ENCODE measurements at places on chromosomes 3 and 15.
A peak's percentile ranks its signal among the peaks of the same experiment; 100 is the strongest.

GRCh38 chr3:194986208-194987043, 284.5 kb downstream of the XXYLT1 start:
- DNase-seq, result no peak

- DNase-seq, result no peak
These were observed 2.6 kb upstream of the ZSCAN2 start for GRCh38 chr15:84598250-84598649.

- DNase-seq, result no peak
These were observed 1.6 kb downstream of the GAP43 start for GRCh38 chr3:115624901-115625300.

DNA sequence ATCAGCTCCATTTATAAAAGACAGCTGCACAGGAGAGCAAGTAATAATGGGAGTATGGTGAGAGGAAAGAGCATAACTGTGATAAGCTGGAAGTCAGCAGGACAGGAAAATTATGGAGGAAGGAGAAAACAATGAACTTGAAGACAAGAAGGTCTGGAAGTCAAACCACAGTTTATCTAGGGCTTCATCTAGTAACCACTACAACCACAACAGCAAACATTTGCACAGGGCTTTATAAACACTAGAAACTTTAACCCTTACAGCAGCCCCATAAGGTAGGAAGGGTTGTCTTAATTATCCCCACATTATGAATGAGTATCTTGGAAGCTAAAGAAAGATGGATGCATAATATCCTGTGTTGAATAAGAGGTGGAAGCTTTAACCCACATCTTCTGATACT, 820.8 kb downstream of the IGSF11 start:
- DNase-seq, result no peak

GRCh38 chr3:53046171-53047170, 598 bp upstream of the SFMBT1 start:
- DNase-seq, result peak; percentile 66

DNA sequence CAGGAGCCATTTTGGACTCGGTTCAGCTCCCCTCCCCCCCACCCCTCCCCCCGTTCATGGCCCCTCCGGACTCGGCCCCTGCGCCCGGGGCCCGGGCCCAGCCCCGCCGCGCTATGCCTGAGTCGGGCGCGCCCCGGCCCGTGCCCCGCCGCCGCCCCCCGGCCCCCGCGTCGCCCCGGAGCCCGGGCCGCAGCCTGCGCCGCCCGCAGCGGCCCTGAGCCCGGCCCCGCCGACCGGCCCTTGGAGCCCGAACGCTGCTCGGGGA, 155 bp downstream of the ACVR2B start:
- DNase-seq, result no peak

- no peak for DNase-seq
These were observed 4.6 kb downstream of the EFCC1 start for GRCh38 chr3:129005526-129006303.

GRCh38 chr15:63442080-63442479, 60.4 kb upstream of the CA12 start:
- DNase-seq, result no peak

DNA sequence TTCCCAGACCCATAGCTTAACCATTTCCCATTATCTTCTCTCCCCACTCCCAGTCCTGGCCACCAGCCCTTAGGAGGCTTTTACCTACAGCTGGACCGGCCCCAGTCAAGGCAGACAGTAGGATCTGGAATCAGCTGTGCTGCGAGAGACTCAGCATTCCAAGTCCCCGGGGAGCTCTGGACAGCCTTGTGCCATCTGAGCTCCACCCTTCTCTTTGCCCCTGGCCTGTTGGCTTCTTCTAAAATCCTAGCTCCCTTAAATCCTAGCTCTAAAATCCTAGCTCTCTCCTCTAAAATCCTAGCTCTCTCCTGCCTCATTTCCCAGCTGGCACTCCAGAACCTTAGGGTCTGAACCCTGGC, 21.3 kb downstream of the MEGF11 start:
- no peak for DNase-seq

GRCh38 chr3:196949285-196949619, 6.9 kb upstream of the NCBP2 start:
- DNase-seq, result no peak

- no peak for DNase-seq
These were observed 8.2 kb downstream of the DENND4A start for GRCh38 chr15:65783872-65784271.

GRCh38 chr3:71083726-71084131, 499.8 kb downstream of the FOXP1 start:
- DNase-seq, result no peak

- DNase-seq, result no peak
These were observed 6.6 kb downstream of the FSD2 start for GRCh38 chr15:82799183-82799841.

DNA sequence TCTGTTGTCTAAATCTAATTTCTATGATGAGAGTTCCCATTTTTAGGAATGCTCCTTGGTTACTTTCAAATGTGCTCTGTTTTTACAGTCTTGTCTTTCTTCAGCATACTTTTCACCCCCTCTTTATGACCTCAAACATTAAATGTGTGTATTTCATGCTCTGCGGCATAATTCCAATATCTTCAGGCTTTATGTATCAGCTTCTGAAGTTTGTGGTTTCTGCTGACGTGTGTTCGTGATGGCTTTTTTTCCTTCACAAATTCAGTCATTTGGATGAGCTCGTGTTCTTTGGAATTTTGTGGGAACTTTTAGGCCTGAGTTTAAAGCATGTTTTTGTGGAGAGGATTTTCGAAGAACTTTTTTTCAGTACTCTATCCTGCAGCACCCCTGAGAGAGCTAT, 97.7 kb upstream of the CHRNA7 start:
- no peak for DNase-seq

GRCh38 chr3:142244056-142244455, 18.7 kb upstream of the GK5 start:
- DNase-seq, result no peak

GRCh38 chr3:32037932-32038267, 56.4 kb downstream of the ZNF860 start:
- DNase-seq, result no peak

GRCh38 chr15:59028387-59028955, 41.0 kb downstream of the RNF111 start:
- DNase-seq, result no peak

DNA sequence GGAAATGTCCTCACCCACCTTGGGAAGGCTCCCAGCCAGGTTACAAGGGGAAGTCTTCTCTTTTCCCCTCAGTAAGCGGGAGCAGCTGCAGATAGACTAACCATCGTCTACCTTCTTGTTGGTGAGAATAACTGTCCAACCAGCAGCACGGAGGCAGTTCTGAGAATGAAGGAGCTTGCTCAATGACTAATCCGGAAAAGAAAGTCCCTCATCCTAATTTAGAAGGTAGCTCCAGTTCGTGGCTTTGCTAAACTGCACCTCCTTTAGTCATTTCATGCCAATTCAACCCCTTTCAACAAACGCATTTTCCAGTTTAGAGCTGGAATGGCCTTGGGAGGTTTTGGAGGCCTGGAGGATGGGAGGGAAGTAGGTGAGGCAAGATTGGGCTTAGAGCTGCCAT, 527.4 kb upstream of the PROK2 start:
- no peak for DNase-seq

DNA sequence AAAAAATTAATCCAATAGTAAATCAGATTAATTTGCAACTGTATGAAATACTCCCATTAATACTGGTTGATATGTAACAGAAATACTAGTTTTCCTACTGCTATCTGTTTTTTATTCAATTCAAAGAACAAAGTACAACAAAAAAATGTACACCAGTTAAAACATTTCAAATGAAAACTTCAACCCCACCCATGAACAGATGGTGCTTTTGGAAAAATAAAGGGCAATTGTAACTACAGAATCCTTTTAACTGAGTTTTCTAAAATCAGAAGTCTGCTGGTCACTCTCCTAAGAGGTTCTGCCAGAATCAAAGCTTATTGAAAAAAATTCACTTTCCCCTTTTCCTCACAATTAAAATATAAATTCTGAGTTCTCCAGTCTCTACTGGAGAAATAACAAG, 34.3 kb downstream of the DENND6A start:
- DNase-seq, result no peak

DNA sequence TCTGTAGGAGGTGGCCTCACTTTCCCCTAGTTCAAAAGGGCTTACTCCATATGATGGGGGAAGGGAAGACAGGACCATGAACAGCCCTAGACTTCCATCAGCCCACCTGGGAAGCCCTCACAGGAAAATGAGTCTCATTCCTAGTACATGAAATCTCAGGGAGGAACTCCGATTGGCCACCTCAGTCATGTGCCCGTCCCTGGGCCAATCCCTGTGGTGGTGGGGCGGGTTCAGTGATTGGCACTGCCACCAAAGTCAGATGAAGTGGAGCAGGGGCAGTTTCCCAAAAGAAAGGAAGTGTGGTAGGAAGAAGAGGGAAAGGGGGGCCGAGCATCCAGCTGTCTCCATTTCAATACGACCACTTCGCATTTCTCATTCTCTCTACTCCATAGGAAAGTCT, 25.9 kb upstream of the GP9 start:
- no peak for DNase-seq

DNA sequence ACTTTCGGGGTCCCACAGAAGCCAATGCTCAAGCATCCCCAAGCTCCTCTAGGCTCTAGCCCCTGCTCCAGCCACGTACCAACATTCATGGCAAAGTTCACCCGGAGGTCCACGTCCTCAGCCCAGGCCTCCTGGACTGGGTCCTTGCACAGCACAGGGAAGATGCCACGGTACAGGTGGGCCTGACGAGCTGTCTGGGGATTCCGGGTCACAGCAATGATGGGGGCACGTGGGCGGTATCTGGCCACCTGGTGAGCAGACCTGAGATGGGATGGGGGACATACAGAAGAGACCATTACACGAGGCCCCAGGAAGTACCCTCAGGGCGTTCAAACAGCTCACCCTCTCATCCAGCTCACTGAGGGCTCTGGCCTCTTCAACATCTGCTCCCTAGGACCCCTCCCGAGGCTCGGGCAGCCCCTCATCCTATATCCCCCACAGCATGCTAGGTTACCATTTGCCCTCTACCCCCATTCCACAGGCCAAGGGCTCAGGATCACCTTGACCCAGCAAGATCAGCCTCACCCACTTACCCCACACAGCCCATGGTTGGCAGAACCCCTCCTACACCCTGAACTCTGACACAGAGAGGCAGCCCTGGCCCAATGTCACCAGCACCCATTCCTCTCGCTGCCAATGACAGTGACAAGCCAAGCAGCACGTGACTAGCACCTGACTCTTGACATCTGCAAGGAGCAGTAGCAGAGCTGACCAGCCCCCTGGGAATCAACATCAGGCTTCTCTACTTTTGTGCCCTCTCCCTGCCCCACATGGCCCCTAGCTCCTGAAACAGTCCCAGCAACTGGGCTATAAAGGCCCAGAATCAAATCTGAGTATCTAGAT, 3.0 kb upstream of the GRAMD2A start:
- no peak for DNase-seq

DNA sequence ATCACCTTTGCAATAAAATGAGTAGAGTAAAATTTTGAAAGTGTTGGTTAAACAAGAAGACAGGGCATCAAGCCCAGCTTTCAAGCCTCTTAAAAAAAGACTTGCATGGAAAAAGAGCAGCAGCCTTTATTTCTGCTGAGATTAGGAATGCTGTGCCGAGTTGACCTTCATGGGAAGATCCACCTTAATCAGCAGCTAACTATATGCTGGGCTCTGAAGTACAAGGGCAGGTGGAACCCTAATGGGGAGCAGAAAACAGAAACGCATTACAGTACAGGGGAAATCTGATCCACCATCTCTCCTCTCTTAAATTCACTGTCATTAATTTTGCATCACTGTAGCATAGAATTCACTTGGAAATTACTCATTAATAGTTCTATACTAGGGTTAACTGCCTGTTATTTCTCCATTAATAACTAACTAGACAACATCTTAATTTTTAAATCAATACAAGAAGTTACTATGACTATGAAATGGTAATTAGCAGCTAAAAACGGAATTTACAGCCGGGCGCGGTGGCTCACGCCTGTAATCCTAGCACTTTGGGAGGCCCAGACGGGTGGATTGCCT, 133.6 kb downstream of the GHSR start:
- no peak for DNase-seq

- no peak for DNase-seq
These were observed 103.5 kb upstream of the RPL32 start for GRCh38 chr3:12944849-12945248.

DNA sequence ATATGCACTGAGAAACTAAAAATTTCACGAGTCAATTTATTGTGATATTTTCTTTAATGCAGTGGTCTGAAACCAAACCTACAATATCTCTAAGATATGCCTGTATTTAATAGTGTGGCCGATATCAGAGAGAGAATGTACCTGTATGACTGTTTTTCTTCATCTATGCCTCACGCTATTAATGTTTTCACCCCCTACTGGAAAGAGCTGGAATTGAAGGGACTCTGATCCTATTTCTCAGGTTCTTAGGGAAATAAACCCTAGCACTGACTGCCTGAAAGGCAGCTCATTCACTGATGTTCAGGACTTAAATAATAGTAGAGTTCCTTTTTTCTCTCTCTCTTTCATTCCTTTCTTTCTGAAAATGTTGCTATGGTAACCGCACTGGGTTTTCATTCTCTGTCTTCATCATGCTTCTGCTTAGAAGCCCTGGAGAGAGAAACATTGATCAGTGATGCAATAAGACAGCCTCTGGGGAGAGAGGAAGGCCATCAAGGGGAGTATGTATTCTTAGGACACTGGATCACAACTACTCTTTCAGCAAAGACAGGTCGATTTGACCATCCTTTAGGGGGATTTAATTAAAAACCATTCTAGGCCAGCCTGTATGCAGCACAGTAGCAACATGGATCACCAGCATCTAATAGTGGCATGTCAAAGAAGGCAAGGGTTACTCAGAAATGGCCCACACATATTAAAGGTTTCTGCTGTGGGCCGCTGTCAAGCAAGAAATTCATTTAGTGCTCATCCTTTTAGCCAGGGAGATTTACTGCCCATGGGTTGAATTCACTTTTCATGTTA, 1135.7 kb downstream of the IGSF11 start:
- DNase-seq, result no peak

DNA sequence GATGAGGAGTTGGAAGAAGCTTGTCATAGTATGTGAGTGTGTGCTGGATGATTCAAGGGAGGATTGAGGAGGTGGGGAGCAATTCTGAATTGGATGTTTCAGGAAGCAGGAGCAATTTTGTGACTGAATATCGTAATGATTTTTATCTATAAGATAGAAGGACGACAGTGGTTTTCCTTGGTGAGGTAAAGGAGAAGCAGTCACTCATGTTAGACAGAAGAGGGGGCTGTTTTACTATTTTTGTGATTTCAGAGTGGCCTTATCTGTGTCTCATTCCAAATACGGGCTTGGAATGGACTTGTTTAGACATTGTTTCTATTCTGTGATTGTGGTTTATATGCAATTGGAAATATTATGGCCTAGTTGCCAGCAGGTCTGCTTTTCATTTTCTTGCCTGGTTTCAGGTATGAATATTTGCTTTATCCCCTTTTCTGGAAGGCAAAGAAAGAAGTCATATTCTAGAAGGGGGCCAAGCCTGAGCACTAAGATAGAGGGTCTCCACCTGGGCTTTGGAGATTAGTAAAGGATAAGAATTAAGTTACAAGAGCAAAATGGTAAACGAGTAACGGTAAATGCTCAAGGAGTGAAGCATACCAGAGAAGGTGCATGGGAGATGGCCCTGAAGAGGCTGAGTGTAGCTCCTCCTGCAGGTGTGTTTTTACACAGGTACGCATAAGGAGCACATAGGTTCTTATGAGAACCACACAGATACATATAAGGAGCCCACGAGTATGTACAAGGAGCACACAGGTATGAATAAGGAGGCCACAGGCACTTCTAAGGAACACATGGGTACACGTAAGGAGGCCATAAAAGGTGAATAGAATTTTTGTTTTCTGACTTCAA, 124.6 kb upstream of the KCNAB1 start:
- DNase-seq, result peak; percentile 51
